ENCODE measurements at places on chromosomes 12 and 14.

DNA sequence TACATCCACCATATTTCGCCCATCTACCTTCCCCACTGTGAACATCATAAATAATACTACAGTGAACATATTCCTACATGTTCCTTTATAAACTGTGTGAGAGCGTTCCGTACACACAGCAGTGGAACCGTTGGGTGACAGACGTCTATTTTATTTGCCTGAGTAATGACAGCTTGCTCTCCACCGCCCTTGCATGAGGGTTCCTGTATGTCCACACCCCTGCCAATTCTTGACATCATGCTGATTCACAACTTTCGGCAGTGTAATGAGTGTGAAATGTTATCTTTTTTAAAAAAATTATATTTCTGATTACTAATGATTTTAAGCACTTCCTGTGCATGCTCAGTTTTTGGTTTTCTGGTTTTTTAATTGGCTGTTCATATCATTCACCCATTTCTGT, 4.3 kb upstream of the RAD52 start:
- DNase-seq = no peak

- no peak for DNase-seq
These were observed 78.3 kb upstream of the METAP2 start for GRCh38 chr12:95395696-95396095.

- no peak for DNase-seq
These were observed 2.0 kb downstream of the AQP6 start for GRCh38 chr12:49974677-49975317.

DNA sequence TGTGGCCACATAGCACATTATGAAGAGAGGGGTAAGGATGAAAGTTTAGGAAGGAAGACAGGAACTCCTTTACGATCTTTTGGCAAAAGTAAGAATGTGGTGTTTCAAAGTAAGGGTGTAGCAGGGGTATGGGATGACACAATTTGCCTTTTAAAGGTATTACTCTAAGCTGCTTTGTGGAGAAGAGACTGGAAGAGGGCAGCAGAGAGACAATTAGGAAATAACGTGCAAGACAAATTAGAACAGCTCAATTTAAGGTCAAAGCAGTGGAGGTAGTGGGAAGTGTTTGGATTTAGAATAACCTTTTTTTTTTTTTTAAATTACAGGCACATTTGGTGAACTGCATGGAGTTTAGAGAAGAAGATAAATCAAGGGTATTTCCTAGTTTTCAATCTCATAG, 342.6 kb downstream of the NOVA1 start:
- peak; percentile 39 for DNase-seq

DNA sequence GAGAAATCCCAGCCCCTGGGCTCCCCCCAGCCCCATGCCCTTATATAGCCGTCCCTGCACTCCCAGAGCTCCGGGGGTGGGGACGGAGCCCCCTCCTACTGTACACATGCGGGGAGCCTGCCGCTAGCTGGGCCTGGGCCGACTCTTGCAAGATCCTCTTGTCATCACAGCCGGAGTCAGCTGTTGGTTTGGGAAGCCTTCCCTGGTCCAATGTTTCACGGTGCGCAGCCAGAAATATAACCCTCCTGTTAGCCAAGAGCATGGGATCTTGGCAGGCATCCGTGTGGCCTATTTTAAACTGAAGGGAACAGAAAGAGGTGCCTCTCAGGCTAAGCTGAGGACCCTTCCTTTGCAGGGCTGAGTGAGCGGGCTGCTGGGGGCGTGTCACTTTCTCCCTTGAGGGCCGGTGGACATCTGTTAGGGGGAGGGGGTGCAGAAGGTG, 175.3 kb downstream of the TSPAN9 start:
- DNase-seq = no peak

DNA sequence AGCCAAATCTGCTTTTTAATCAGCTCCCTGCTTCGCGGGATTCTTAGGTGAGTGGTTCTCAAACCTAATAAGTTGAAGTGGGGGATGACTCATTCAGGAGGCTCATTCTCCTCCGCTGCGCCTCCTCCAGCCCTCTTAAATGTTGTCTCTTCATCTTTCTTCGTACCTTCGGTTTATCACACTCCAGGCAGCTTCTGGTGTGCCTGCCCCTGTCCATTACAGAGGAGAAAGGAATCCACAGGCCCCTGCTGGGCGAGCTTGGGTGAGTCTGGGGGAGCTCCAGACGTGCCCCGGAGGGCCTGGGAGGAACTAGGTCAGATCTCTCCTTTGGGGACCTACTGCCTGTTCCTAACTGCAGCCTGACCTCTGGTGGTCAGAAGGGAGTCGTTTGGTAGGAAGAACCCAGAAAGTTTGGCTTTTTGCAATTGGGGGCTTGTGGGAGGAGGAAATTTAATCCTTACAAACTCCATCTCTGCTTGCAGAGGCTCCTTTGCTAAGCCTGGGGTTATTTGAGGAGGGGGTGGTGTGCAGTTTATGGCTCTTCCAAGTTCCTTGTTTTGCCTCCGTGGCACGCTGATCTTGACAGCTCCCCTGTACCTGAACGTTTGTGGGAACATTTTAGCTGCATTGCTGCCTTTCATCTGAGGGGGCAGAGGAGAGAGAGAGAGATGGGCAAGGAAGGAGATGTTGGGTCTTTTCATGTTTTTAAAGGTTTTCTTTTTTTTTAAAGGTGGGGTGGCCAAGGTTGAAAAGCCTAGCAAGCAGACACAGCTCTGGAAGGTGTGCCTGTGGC, 84.1 kb upstream of the GNG2 start:
- peak; percentile 86 for DNase-seq

DNA sequence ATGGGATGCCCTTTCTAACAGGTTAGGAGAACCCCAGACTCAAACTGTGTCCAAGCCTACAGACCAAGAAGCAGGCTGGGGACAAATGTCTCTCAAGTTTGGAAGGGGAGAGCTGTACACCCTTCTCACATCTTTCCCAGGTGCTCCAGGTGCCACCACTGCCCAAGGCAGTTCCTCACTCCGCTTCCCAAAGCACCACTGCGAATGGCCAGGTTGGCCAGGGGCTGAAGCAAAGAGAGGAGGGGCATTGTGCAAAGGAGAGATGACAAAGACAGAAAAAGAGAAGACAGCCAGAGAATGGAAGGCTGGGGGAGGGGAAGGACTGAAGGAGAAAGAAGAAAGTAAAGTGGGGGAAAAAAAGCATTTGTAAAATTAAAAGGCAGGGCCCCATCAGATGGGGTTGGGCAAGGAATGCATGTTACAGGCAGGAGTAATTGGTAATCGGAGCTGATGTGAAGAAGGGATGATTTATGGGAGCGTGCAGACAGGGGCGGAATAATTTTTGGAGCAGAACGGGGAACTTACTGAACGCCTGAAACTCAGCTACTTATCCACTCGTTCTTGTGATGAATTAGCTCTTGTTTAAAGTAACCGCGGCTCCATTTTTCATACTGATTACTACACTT, 165.8 kb downstream of the ESRRB start:
- DNase-seq = no peak

All from Karpas-422 (cell line).